ENCODE measurements at places on chromosomes 6 and 20.

DNA sequence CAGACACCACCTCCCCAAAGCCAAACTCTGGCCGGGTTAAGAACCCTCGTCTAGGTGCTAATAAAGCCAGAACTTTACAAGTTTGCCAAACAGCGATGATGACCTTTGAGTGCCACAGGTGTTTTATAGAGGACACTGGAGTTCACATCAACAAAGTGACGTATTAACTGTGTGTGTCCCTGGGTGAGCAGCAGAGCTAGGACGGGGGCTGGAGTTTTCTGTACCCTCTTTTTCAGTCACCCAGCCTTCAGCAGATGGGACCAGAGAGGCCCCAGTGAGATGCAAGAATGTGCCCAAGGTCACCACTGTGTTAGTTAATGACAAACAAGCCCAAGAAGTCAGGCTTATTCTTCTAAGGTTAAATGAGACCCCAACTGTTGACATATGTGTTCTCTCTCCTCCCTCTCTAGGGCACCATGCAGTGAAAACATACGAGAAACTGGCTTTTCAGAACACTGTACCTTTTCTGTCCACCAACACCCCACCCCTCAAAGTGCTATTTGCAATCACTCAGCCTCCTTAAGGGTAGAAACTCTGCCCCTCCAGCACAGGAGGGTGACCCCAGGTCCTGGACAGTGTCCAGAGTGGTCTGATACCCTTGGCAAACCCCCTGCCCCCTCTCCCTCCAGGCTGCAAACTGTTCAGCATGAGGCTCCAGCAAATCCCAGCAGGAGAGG, 5.2 kb downstream of the SDC4 start:
- no peak for DNase-seq

DNA sequence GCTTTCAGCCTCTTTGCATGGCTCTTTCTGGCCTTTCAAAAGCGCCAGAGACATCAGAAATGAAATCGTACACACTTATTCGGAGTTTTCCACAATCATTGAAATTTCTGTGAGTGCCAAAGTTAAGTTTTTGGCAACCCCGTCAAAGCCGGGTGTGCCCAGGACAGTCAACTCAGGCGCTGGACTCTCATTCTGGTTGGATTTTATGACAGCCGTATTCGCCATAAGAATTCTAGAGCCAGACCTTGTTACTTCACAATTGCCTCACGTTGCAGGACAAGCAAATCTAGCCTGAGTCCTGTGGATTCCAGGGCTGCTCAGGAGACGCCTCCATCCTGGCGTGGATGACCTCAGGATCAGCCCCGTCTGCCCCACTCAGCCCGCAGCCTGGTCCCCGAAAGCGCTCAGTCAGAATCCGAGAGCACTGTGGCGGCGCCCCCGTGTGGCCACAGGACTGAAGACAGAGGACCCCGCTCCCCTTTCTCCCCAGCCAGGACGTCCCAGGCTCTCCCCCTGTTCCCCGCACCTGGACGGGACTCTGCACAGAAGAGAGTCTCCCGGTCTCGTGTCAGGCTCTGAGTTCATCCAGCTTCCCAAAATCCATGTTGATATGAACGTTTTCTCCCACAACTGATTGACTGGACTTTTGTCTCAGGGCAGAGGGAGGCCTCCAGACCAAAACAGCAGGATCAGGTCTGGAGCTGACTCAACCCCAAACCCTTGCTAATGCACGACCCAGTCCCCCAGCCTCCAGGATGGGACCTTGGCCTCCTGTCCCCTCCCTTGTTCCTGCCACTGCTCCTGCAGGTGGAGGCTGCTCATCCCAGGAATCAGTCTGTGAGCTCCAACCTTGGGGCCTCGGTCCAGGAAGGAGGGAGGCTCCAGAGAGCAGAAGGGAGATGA, 38.2 kb downstream of the MICA start:
- peak; percentile 67 for DNase-seq

DNA sequence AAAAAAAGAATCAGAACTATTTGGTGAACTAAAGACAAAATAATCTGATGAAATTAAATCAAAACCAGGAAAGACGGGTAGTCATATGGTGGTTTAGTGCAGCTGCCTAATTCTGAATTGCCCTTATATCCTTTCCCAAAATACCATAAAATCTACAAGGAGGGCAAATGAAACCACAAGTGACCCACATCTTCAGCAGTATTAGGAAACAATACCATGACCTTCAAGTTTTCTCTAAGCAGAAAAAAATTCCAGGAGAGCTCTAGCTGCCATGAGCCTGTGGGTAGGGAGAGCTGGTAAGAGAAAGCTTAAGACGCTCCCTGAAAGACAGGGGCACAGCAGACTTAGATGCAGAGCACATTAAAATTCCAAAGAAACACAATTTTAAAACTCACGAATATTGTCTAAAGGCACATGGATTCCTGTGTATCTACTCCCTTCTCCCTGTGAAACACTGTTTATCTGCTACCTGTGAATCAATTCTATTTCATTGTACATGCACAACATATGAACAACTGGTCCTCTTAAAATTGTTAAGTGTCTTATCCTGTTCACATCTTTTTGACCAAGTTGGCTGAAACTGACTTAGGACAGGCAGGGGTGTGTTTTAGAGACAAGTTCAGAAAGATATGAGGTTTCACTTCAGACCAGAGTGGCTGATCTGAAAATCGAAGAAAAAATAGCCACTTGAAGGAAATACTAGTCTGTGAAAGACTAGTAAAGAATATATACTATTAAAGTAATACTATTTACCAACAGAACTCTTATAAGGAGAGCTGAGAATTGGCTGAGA, 153.6 kb upstream of the SHLD1 start:
- DNase-seq, result no peak

DNA sequence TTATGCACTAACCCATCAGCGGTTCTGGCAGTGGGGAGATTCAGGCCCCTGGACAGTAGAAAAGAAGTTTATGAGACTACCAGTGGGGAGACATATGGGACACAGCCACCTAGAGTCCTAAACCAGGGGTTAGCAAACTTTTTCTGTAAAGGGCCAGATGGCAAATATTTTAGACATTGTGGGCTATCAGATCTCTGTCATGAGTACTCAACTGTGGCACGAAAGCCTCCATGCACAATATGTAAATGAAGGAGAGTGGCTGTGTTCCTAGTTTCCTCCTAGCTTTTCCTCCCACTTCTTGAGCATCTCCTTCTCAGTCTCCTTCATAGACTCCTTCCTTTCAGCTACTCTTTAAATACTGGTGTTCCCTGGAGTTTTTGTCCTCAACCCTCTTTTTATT, 3.3 kb upstream of the HLA-DMA start:
- no peak for DNase-seq

- peak; percentile 88 for DNase-seq
These were observed 60.5 kb upstream of the SLC22A23 start for GRCh38 chr6:3517350-3517749.

- DNase-seq, result no peak
These were observed 72.9 kb upstream of the SLC22A23 start for GRCh38 chr6:3529721-3530120.

- DNase-seq, result peak; percentile 47
These were observed 538 bp downstream of the FERMT1 start for GRCh38 chr20:6122111-6122872.

GRCh38 chr6:88358846-88359245, 192.7 kb upstream of the CNR1 start:
- no peak for DNase-seq

DNA sequence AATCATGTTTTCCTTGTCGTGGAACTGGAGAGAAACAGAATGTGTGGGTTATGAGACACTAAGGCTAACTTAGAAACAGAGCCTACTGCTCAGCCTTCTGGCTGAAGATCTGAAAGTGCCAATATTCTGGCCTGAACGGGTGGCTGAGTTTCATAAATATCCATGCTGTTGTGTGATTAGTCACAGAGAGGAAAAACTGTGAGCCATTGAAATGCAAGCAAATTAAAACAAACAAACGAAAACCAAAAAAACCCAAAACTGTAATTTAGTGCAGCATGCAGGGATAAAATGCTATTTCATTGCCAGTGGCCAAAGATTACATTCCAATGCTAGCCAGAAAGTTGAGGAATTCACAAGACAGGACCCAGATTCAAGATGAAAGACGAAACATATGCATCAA, 315.1 kb downstream of the UBE3D start:
- peak; percentile 34 for DNase-seq

- no peak for DNase-seq
These were observed 92.2 kb downstream of the GRM4 start for GRCh38 chr6:34053721-34054120.

DNA sequence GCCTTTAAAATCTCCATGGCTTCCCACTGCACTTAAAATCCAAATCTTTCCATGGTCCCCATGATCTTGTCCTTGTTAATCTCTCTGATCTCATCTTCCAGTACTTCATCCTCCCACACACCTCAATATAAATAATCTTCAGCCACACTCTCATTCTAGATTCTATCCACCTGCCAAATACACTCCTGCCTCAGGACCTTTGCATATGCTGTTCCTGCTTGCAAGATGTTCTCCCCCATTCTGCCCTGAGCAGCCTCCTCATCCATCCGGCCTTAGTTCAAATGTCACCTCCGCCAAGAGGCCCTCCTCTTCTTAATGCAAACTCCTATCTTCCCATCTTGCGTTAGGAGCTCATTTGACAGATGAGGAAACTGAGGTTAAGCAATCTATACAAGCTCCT, 77.4 kb downstream of the PREX1 start:
- DNase-seq, result no peak

DNA sequence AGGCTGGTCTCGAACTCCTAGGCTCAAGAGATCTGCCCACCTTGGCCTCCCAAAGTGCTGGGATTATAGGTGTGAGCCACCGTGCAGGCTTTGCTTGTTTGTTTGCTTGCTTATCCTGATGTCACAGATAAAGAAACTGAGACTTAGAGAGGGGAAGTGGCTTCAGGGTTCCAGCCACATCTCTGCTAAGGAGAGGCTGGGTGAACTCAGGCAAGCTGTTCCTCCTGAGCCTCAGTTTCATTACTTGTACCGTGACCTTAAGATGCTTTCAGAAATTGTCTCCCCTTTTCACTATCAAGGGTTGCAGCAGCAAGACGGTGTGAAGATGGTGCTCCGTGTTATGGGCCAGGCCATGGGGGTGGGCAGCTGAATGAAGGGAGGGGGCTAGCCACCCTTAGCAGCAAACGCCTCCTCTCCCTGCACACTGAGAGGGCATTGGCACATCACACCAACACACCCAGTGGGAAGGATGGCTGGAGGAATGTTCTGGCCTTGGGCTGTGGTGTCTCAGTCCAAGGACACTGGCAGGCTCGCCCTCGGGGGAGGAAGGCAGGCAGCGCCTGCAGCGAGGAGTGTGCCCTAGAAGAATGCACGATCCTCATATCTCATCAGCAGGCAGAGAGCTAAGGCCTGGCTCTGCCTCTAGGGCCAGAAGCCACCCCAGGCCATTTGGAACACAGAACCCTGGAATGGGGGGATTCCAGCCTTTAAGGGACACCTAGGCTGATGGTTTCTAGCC, 48.2 kb upstream of the TLDC2 start:
- DNase-seq, result no peak

DNA sequence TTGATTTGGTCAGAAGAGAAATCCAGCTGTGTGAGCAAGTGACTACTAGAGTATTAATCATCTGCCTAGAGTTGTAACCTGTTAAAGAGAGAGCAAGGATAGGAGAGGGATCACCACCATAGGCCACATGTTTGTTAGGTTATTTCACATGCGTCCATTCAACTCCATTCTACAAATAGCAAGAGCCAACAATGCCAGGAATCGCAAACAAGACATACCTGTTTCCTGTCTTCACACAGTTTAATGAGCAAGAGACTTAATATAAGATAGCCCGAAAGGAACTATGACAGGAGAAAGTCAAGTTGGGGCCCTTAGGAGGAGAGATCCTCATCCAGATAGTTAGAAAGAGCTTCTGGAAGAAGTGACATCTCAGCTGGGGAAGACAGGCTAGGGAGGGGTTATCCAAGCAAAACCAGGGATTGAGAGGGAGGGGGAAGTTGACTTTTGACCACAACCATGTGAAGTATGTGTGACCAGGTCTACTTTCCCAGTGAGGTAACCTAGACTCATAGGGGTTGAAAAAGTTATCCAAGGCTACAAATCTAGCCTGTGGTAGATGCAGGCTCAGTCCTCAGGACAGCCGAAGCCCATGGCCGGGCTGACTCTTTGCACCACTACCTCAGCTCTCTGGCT, 147.4 kb downstream of the ALDH8A1 start:
- DNase-seq, result no peak

- DNase-seq, result no peak
These were observed 62.8 kb downstream of the IRF4 start for GRCh38 chr6:454148-454991.

GRCh38 chr6:27874016-27874415, 38.2 kb downstream of the OR2B2 start:
- DNase-seq, result no peak

- no peak for DNase-seq
These were observed 310.0 kb upstream of the SPTLC3 start for GRCh38 chr20:12698817-12699216.

DNA sequence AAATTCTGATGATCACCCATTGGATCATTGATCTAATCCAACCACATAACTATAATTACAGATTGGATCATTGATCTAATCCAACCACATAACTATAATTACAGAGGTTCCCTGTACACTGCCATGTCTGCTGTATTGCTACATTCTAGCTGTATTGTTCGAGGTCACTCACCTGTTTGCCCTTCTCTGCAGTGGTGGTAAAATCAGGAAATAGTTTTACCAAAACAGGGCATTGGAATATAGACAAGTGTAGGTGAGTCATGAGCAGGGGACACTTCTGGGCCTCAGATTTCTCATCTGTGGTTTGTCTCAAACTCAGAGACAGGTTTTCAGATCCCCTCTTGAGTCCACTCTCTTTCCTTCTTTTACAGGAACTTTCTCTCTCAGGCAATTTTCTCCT, 9.0 kb upstream of the AFDN start:
- DNase-seq, result no peak

DNA sequence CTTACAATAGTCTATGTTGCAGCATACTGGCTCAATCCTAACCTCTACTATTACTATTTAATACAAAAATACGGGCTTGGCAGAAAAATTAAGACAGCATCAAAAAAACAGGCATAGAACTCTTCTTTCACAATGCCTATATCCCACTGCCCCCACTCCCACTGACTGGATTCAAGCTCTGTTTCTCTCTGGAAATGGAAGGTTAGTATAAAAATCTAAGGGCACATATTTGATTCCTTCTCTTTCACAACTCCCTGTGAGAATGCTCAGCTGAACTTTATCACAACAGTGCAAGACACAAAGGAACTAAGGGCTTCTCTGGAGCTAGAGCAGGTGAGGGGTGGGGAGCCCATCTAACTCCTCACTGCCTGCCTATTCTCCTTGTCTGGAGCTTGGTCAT, 258.4 kb upstream of the FAM83B start:
- no peak for DNase-seq

DNA sequence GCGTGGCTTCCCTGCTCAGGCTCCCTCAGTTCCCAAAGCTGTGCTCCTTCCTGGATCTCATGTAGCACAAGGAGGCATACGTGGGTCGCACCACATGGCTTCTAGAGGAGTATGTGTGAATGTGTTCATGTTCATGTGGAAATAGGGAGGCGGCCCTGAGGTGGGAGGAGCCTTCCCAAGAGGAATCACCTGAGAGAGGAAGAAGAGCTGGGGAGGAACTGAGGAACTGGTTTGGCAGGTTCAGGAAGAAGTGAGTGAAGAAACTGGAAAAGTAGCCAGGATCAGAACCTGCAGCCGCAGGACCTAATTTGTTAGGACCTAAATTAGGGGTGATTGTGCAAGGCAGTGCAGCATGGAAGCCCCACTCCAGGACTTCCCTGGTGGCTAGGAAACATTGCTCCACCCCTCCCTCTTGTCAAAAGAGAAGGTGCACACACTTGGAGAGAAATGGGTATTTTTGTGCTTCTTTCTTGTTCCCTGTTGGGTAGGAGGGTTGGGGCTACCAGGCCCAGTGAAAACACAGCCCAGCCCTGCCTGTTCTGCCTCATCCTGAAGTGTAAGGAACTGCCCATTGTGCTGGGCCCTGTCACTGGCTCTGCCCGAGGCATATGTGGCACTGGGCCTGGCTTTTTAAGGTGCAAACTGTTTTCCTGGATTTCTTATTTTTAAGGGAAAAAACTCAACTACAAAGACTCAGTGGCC, 20.7 kb downstream of the SYNJ2 start:
- no peak for DNase-seq
